ENCODE measurements at places on chromosomes 5 and 9.

- no peak for DNase-seq
These were observed 28.8 kb downstream of the GLT6D1 start for GRCh38 chr9:135610290-135611141.

GRCh38 chr9:18608371-18608770 lies 134.4 kb downstream of the ADAMTSL1 start:
- DNase-seq, result no peak

DNA sequence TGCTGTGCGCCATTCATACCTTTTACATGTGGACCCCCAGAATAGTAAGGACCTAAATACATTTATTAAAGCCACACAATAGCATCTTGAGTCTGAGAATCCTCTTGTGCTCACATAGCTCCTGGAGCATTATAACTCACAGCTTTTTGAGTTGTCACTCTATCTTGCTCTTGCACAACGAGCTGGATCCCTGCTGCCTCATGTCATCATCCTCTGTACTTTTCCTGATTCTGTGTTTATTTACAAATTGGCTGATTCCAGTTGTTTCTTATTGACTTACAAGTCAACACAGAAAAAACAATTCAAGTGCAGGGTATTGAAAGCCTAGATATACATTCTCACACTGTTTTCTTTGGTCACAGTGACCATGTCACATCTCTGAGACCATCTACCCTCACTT lies 112.9 kb downstream of the SLC1A3 start:
- DNase-seq, result no peak

GRCh38 chr9:112334432-112334841 lies 1.0 kb upstream of the PTBP3 start:
- no peak for DNase-seq

- no peak for DNase-seq
These were observed 418.8 kb downstream of the KIAA0825 start for GRCh38 chr5:94199566-94199965.

GRCh38 chr9:130138791-130139190 lies 33.4 kb upstream of the NCS1 start:
- peak; percentile 94 for DNase-seq

DNA sequence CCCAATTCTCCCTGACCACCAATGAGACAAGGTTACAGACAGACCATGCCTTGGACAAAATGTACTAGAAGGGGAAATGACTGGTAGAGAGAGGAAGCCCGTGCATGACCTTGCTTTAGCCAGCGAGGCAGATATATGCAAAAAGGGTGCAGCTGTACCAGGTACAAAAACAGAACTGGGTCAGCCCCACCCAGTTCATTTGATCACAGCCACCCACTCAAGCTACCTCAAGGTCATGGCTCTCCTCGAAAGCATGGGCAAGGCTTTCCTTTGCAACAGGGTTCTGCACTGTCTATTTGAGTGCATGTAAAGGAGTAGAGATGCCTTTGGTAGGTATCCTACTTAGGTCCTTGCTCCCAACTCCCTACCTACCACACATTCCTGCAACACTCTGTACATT lies 33.3 kb downstream of the TLE1 start:
- DNase-seq, result no peak

GRCh38 chr5:179142434-179143198 lies 82.4 kb downstream of the ZNF354C start:
- peak; percentile 30 for DNase-seq

DNA sequence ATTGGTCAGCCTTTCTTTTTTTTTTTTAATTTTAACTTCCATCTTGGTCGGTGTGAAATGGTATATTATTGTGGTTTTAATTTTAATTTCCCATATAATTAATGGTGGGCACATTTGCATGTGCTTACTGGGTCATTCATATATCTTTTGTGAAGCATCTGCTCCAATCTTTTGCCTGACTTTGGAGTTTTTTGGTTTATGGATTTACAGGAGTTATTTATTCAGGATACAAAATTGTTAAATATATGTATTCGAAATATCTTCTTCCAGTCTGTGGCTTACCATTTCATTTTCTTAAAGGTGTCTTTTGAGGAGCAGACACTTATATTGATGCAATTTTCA lies 682 bp upstream of the RIGI start:
- no peak for DNase-seq

GRCh38 chr9:36153746-36154145 lies 15.4 kb upstream of the CCIN start:
- no peak for DNase-seq

- peak; percentile 43 for DNase-seq
These were observed 667.2 kb downstream of the TLE1 start for GRCh38 chr9:81022177-81022576.

DNA sequence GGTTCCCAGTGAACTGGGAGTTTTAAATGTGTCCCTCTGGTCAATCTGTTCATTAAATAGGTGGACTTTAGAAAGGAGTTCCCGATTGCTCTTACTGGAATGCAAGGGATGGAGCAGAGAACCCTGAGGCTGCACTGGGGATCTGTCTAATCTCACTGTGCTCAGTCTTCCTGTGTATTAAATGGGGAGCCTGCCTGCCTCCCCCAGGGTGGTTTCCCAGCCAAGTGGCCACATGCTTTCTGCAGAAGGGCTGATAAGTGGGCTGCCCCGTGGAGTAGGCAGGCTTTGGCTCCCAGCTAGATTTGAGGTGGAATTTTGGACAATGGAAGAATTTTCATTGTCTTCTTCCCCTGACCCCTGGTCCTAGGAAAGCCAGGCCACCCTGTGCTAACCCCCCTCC lies 14.0 kb upstream of the PHYHD1 start:
- no peak for DNase-seq

DNA sequence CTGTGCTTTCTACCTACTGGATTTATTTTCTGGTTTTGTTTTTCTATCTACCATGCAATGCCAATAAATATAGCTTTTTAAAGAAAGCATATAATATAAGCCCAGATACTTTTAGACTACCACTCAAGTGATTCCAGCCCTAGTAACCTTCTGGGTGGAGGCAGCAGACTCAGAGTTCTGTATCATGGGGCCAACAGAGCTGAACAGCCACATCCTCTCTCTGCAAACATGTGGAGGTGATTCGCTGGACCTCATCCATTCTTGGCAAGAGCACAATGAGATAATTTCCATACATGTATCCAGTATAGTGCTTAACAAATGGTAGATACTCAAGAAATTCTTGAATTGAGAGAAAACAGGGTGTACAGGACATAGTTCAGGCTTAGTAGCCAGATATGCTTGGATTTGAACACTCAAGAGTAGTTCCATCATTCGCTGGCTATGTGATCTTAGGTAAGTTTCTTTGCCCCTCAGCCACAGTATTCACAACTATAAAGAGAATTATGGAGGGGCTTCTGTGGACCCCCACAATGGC lies 124.5 kb downstream of the ASTN2 start:
- no peak for DNase-seq

GRCh38 chr5:59133764-59134261 lies 550.9 kb downstream of the RAB3C start:
- DNase-seq, result peak; percentile 87
